ENCODE measurements at places on chromosomes 3 and 15. TPM values are rescaled to one million over a fixed set of nuclear protein-coding genes. Genes with fewer than 3 reads are reported as not detected.

Gene REC114
- not detected for total RNA-seq

Gene GOLGA6A
- total RNA-seq, result not detected

Gene ADAMTSL3
- total RNA-seq, result 0.14 TPM

Gene DAZL
- total RNA-seq, result not detected

Gene CHDH
- under 0.01 TPM for total RNA-seq

Gene COX5A
- 34.6 TPM for total RNA-seq

Gene IL5RA
- not detected for total RNA-seq

Gene FAM227B
- total RNA-seq, result 4.4 TPM

Gene OIP5
- 0.74 TPM for total RNA-seq

Gene GOLGA8S
- total RNA-seq, result under 0.01 TPM

Gene ALDH1A3
- total RNA-seq, result 51.5 TPM

Gene GNB4
- 51.2 TPM for total RNA-seq

Gene MON1A
- 11.3 TPM for total RNA-seq

Gene CLRN1
- total RNA-seq, result not detected

Gene GNAT1
- total RNA-seq, result not detected

Gene PROS1
- total RNA-seq, result 19.2 TPM

Gene KY
- total RNA-seq, result 0.28 TPM

Gene CMTM7
- 3.4 TPM for total RNA-seq

Gene LIPC
- 1.3 TPM for total RNA-seq

Gene RBSN
- 19.3 TPM for total RNA-seq

Gene RTP1
- not detected for total RNA-seq

Gene XCR1
- under 0.01 TPM for total RNA-seq

Gene PLSCR5
- total RNA-seq, result not detected

Gene LPP
- total RNA-seq, result 60.1 TPM

Gene ARMC8
- total RNA-seq, result 34.1 TPM

Gene NAA50
- 194 TPM for total RNA-seq

Gene CDC25A
- total RNA-seq, result 1.3 TPM

Gene TNNC1
- total RNA-seq, result 1.8 TPM

Gene NMB
- total RNA-seq, result 1.8 TPM

Gene B3GALNT1
- 10.6 TPM for total RNA-seq

Gene NUP210
- total RNA-seq, result not detected

Measured in smooth muscle cell of bladder (primary cell).